ENCODE measurements at places on chromosomes 16 and 17.

DNA sequence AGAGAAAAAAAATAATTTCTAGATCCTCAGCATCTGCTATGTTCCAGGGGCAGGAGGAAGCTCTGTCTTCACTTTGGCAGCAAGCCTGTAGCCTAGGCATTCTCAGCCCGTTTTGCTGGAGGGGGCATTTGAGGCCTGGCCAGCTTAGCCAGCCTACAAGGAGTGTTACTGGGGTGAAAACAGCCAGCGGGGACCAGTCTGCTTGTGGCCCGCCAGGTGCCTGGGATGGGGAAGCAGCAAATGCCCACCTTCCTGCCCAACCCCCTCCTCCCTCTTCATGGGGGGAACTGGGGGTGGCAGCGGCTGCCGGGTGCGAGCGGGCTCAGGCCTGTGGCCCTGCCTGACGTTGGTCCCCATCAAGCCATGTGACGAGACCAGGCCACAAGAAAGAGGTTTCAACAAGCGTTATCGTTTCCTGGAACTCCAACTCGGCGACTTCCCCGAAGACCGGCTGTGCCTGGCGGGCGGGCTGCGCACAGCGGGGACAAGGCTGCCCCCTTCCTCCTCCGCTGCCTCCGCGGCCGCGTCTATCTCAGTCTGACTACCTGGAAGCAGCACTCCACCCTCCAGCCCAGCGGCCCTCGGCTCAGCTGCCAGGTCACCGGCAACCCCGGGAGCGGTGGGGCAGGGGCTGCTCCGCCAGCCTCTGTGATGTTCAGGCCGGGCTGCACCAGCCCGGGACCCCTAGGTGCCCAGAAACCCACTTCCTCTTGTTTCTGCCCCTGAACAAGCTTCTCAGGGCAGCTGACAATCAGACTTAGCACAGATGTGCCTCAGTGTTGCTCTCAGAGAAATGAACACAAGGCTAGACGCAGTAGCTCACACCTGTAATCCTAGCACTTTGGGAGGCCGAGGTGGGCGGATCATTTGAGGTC lies 22.9 kb downstream of the SOCS1 start:
- peak; percentile 75 for DNase-seq

- DNase-seq: no peak
Observed at GRCh38 chr16:77307426-77308162, 108.4 kb downstream of the SYCE1L start.

DNA sequence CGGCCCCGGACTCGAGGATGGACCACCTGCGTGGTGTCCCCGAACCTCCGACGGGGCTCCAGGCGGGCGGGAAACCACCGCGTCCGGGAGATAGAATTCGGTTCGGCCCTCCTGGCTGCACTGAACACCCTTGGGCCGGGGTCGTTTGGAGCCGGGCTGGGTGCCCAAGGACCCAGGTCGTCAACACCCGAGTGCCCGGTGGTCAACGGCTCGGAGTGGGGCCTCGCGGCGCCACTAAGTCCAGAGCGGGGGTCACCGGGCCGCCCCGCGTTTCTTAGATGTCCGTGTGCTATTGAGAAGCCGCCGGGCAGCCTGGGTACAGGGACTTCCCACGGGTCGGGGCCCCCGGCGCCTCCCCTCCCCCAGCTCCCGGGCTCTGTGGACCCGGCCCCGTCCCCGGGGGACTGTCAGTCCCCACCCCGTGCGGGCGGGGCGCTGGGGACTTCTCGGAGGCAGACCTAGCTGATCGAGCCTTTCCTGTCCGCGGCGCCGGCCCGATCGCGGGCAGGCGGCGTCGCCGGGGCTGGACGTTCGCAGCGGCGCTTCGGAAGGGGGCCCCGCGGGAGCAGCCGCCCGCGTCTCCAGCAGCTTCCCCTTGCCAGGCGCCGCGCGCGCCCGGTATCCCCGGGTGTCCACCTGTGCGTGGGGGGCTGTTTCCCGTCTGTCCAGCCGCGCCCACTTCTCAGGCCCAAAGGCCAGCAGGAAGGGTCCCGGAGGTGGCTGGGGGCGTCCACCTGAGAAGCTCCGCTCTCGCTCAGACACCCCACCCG lies 655 bp upstream of the NPTX1 start:
- no peak for DNase-seq

DNA sequence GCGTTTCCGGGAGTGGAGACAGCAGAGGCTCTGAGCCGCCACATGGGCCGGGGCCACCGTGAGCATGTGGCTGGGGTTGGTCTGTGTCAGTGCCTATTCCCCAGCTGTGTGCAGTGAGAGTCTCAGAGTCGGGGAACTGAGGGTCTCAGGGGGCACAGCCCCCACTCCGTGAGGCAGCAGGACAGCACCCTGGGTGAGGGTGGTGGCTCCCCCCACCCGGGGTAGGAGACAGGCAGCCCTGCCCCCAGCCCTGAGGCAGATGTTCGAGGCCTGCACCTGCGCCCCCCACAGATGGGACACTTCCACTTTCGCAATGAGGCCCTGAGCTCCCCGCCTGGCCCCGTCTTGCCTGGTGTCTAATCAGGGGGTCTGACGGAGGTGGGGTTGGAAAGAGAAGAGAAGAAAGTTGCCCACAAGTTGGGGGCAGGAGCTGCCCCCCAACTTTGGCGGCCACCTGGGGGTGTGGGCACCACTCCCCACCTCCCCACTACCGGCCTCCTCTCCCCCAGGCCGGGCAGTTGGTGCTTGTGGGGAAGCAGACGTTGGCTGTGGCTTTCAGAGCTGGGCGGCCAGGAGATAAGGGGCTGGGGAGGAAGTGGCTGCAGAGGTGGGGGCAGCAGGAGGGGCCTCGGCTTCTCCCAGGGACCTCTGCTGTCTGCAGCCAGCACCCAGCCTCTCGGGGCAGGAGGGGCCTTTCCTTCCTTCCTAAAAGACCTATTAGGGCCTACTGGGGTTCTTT lies 1.8 kb upstream of the CBFA2T3 start:
- DNase-seq: no peak

GRCh38 chr17:48132385-48132784 lies 24.8 kb downstream of the SNX11 start:
- DNase-seq: no peak

All from activated CD4-positive, alpha-beta T cell treated with anti-CD3 and anti-CD28 coated beads, Interleukin-2, amount 50 U/mL, for 1 hour (primary cell).